ENCODE measurements at places on chromosomes 12 and 14.

DNA sequence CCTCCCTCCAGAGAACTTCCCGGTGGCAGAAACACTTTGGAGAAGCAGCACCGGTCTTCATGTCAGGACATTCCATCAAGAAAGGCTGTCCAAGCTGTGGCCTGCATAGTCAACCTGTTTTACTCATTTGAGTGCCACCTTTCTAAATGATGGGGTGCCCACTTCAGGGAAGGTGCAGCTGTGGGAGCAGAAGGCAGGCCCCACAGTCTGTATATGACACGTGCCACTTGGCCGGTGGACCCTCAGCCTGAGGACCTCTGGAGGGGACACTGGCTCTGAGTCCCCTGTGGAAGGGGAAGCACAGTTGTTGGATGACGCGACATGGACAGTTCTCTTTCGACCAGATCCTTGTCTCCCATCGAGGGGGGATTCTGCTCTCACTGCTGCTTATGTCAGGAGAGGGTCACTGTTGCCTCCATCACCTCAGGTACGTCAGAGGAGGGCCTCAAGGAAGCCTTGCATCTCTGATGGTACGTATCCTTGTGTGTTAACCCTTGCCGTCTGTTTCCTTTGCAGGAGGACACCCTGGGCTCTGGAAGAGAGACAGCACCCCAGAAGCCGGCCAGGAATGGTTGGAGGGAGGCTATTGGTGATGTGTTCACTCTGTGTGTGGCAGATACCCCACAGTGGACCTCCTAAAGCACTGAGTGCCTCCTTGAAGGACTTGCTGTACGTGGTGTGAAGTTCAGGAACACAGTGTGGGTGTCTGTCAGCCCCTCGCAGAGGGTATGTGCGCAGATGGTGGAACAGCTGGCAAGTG, 132.1 kb upstream of the RTL1 start:
- DNase-seq: no peak

- DNase-seq: no peak
These were observed 182.6 kb downstream of the CNTN1 start for GRCh38 chr12:40874868-40875267.

- no peak for DNase-seq
These were observed 101.6 kb upstream of the PLEKHG7 start for GRCh38 chr12:92601176-92601575.

- DNase-seq: no peak
These were observed 132.1 kb upstream of the SOX5 start for GRCh38 chr12:24081606-24082005.

GRCh38 chr14:101193106-101193844, 289.8 kb upstream of the RTL1 start:
- DNase-seq: no peak
